ENCODE measurements at places on chromosomes 2 and 18.

DNA sequence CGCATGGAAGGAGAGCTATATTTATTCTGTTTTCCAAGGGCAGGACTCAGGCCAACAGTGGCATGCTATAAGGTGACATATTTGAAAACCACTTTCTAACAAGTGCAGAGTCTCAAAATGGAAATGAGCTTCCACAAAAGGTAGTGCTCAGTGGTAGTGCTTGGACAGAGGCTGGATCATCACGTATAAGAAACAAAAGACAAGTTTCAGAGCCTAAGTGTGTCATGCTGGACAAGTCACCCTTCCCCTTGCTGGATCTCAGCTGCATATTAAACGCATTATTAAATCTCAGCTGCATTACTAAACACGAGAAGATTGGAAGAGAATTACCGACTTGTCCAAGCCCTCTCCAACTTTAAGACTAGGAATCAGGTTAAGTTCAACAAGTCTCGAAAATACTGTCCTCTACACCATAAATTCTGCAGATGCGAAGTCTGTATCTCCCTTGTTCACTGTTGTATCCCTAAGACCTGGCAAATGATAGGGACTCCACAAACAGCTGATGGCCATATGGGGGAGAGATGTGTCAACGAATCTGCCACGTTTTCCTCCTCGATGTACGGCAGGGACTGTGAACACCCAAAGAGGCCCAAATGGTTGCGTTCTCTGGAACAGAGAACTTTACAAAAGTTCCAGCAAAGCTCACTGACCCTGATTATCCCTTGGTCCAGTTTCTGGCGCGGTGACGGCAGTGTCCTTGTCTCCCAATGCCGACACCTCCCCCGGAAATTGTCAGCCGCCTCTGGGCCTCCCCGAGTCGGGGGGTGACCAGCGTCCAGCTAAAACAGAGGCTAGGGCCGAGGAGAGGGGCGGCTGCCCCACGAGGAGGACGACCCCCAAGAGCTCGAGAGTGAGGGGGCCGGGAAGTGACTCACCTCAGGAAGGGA, 611 bp downstream of the NOL10 start:
- DNase-seq: no peak

GRCh38 chr2:111145103-111145760, 24.5 kb downstream of the BCL2L11 start:
- no peak for DNase-seq

GRCh38 chr2:27831279-27832050, 58.7 kb downstream of the RBKS start:
- DNase-seq: peak; percentile 89

GRCh38 chr18:22345718-22346117, 72.0 kb downstream of the CTAGE1 start:
- no peak for DNase-seq

DNA sequence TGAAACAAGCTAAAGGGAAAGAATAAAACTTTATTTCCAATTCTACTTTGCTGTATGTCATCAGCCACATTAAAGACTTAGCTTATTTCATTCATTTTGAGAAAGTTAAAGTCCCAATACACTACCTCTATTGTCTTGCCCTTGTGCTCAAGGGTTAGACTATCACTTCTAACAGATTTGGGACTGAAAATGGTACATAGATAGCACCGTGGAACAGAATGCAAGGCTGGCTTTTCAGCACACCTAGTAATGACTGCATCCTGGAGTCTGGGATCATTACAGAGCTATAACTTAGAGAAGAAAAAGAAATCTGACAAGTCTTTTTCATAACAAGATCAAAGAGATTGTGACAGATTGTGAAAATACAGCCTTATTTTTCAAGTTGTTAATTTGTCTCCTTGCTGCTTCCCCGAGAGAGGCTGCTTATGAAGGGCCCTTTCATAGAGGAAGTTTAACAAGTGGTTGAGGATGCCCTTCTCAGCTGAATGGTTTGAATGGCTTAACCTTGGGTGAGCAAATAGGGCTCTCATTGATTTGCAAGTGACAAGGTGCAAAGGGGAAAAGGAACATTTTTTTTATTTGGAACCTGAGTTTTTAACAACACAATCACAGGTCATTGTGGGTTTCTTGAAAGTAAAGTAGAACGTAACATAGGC, 371.8 kb downstream of the EPHA4 start:
- no peak for DNase-seq

- no peak for DNase-seq
Measured at GRCh38 chr2:46829231-46829995, 86.2 kb downstream of the MCFD2 start.

DNA sequence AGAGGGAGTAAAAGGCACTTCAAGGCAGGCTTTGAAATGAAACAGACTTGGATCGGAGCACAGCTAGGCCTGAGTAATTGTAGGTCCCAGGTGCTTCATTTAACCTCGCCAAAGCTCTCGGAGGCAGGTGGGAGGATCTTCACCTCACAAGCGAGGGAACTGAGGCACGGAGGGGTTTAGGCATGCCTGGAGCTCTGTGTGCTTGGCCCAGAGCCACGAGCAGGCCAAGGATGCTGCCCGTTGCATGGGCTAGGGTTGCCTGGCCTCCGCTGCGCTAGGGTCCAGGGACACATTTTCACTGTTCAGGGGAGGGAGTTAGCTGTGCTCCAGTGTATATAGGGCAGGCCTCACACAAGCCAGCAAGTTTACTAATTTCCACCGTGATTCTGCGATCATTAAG, 11.2 kb downstream of the TMEM37 start:
- no peak for DNase-seq

- no peak for DNase-seq
Measured at GRCh38 chr2:57509189-57509588, 537.4 kb upstream of the VRK2 start.

GRCh38 chr2:161414042-161415033, 1.8 kb upstream of the TBR1 start:
- DNase-seq: no peak

DNA sequence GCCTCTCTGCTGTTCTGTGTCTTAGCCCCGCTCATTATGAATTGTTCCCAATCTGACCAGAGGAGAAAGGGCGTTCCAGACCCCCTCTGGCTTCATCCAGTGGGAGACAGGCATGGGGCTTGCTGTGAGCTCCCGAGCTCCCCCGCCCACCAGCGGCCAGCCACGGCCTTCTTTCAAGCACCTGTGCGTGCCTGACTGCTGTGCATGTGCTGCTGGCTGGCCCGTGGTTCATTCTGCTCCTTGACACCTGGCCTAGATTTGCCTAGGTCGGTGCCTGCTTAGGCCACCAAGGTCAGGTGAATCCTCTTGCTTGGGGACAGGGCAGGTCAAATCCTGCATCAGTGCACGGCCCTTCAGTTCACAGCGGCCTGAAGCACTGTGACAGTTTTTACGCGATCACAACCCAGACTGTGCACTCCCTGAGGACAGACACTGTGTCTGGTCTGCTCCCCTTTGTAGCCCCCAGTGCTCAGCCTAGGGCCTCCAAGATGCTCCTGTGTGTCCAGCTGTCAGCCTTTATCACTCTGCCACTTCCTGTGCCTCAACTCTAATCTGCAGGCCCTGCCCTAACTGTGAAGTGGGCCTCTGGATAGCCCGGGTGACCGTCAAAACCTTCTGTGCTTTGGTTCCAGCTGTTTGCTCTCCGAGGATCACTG, 3.6 kb upstream of the LPIN1 start:
- DNase-seq: no peak

Data from GF-D8 (cell line).